ENCODE measurements at places on chromosomes 4 and X.
A peak's percentile ranks its signal among the peaks of the same experiment; 100 is the strongest.

DNA sequence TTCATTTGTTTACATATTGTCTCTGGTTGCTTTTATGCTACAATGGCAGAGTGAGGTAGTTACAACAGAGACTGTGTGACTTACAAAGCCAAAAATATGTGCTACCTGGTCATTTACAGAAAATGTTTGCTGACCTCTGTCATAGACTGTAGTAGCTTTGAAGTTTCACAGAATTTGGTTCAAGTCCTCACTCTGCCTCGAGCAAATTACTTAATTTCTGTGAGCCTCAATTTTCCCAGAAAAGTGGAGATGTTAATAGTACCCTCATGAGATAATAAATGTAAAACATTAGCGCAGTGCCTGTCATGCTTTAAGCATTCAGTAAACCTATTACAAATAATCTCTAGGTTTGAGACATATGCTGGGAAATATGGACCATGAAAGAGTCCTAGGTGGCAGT lies 18.4 kb upstream of the NRK start:
- DNase-seq = no peak

GRCh38 chrX:150536455-150537116 lies 31.8 kb upstream of the MTM1 start:
- peak; percentile 37 for DNase-seq

- DNase-seq = peak; percentile 12
These were observed 21.0 kb upstream of the TMSB15B start for GRCh38 chrX:103941201-103941975.

DNA sequence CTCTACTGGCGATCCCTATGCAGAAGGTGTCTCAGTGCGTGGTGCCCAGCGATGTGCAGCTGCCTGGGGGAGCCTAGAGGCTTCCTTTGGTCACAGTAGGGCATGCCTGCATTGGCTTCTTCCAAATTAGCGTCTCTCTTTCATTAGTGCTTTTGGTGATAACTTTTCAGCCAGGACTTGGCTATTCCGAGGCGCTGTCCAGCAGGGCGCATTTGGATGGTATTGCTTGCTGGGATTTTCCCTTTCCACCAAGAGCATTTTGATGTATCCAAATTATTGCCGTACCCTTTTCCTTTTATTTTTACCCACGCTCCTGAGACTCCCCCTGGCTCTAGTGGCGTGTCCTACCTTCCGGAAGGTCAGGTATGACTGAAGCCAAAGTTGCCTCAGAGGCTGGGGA lies 101.4 kb downstream of the SORCS2 start:
- DNase-seq = no peak

- DNase-seq = no peak
These were observed 22.6 kb upstream of the RBBP7 start for GRCh38 chrX:16892504-16893362.

GRCh38 chrX:123170546-123170945 lies 13.5 kb upstream of the GRIA3 start:
- no peak for DNase-seq

GRCh38 chrX:154748712-154749339 lies 2.1 kb downstream of the GAB3 start:
- peak; percentile 40 for DNase-seq

DNA sequence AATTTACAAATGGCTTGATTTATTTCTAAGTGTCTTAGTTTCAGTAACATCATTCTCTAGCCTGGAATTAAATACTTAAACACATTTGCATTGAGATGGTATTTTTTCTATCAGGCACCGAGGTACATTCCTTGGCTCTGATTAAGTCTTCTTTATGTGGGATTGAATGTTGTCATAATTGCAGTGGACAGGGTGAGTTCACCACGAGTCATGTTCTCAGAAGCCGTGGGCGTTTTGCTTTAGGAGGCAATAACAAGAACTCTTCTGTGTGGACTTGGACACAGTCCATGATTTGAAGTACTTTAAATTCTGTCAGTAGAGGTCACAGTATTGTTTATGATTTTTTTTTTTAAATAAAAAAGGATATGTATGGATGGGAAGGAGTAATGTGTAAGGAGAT lies 57.1 kb upstream of the EFHC2 start:
- DNase-seq = no peak

DNA sequence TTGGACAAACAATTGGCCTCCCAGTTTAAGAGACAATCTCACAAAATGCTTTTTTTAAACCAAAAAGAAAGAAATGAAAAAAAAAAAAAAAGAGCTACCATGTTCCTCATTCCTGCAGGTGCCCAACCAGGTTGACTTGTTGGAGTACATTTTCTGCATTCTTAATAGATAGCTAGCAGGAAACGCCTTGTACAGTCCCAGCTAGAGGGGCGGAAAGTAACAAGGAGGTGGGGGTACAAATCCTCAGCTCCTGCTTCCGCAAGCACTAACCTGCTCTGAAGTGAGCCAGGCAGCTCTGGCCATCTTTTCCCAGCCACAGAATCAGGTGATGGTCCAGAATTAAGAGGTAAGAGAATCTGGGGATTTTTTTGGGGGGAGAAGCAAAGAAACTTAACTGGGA lies at the start of gene VGLL1:
Gene VGLL1 (plus strand): TSS at position 265 of the 400 bp plus-strand sequence. CDS start 3,806 bp downstream, outside the sequence.
- DNase-seq = no peak

- no peak for DNase-seq
These were observed 73.5 kb downstream of the FAM47B start for GRCh38 chrX:35016051-35016450.

GRCh38 chr4:42865572-42866189 lies 26.8 kb upstream of the GRXCR1 start:
- DNase-seq = peak; percentile 6

- DNase-seq = no peak
These were observed 16.4 kb downstream of the TCEANC start for GRCh38 chrX:13669246-13669737.

DNA sequence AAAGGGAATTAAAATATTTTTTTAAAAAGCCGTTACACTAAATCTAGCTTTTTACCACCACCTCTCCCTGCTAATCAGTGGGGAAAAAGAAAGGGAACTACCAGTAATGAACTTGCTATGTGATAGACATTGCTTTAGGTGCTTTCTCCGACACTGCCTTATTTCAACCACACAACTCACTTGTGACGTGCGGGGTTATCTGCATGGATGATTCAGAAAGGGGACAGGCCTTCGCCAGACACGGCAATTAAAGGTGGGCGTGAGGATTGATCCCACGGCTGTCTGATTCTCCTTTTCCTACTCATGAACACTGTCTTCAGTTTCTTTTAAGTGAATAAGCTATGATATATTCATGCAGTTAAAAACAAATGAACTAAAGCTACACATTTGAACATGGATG lies 882 bp upstream of the CXCR3 start:
- no peak for DNase-seq

DNA sequence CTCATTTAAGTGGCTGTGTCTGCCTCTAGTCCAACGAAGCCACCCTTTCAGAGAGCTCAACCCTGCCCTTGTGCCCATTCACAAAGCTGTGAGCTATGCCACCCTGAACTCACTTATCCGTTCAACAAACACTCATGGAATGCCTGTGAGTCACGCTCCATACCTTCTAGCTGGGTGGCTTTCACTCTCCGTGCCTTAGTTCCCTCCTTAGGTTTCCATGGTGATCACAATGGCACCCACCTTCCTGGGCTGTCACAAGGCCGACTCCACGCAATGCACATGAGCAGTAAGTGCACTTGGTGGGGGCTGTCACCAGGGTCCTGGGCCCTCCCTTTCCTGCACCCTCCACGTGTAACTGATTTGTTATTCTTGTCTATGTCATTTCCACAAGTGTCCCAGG lies 37.2 kb upstream of the PPP2R2C start:
- DNase-seq = no peak

DNA sequence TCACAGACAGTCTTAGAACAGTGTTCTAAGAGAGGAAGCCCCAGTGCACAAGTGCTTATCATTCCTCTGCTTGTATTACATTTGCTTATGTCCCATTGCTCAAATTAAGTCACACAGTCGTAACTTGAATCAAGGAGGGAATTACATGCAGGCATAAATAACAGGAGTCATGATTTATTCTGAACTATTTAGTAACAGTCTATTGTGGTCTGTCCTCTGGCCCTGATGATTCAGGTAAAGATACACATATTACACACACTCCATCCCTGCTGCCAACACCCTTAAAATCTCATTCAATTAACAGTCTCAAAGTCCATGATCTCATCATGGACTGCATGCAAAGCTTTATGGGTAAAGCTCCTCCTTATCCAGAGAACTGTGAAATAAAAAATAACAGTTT lies 60.1 kb downstream of the GRIA2 start:
- DNase-seq = no peak

GRCh38 chrX:153723351-153724251 lies 586 bp downstream of the BCAP31 start:
- peak; percentile 55 for DNase-seq

- no peak for DNase-seq
These were observed 3.6 kb upstream of the EIF4E start for GRCh38 chr4:98932539-98932938.

DNA sequence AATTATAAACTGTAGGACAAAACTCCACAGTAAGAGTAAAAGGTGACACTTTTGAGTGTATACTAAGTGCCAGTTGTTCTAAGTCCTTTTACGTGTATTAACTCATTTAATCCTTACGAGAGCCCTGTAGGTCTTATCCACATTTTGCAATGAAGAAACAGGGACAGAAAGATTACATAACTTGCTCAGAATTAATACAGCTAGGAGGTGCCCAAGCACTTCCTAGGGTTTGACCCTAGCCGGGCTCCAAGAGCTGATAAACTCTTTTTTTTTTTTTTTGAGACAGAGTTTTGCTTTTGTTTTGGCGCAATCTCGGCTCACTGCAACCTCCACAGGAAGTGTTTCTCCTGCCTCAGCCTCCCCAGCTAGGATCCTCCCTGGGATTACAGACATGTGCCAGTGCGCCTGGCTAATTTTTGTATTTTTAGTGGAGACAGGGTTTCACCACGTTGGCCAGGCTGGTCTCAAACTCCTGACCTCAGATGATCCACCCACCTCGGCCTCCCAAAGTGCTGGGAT lies 110.4 kb downstream of the UBE2K start:
- DNase-seq = no peak

- DNase-seq = peak; percentile 38
These were observed 3.7 kb downstream of the TAF7L start for GRCh38 chrX:101287402-101287801.

- no peak for DNase-seq
These were observed 24.0 kb downstream of the PLRG1 start for GRCh38 chr4:154526151-154526550.

DNA sequence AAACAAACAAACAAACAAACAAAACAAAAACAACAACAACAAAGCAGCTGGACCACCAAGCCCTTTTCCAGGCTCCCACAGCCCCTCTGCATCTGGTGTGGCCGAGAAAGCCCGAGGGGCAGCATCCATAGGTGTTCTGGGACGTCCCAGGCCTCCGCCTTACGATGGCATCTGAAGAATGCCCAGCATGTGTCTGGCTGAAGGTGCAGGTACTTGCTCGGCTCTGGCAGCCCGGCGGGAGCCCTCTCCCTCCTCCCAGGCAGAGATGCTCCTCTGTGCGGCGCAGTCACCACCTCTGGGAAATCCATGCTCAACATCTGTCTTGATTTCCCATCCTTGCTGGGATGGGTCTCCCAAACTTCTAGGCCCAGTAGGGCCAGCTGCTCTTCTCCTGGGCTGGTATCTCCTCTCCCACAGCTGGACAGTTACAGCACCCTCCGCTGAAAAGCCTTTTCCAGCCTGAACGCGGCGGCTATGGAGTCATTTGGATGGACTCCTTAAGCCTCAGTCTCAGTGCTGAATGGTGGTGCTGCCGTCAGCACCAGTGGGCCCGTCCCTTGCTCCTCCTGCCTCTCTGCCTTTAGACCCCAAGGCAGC lies 4.3 kb downstream of the PSAPL1 start:
- no peak for DNase-seq

DNA sequence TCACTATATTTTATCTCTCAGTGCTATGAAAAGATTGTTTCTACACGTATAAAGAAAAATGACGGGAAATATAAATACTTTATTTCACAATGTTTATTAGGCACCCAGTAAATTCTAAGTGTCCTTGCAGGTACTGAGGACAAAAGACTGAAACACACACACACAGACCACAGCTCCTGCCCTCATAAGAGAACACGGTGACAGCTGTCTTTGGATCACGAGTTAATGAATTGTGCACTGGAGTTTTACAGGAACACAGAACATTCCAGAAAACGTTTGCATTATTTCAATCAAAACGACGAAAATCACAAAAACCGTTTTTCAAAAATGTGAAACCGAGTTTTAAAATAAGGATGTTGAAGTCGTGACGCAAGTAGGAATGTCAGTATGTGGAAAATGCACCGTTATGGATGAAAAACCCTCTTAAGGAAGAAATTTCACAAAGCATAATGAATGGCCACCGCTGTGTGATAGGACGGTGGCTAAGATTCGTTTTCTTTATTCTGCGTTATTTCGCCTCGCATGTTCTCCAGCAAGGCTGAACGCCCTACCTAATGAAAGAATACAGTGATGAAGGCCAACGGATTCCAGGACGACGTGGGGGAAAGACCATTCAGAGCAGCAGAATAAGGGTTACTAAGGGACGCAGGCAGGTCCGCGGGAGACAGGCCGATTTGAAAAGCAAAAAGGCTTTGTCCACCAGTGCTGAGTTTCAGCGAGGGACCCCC lies 24.2 kb downstream of the FAM156A start:
- no peak for DNase-seq

DNA sequence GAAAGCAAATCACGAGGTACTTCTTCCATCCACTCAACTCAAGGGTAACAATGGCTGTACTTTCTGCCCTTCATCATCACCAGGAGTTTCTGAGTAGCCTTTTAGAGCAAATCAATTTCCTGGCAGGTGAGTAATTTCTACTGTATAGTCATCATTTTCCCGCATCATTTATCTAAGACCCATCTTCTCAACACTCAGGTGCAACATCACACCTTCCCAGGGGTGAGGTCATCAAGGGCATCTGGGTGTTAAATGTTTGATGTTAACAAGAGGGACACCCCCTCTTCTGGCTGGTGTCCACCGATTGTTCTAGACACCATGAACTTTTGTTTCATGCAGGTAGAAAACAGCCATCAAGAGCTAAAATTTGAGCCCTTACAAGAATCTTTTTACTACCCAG lies 313.4 kb upstream of the MAGEB2 start:
- DNase-seq = no peak

DNA sequence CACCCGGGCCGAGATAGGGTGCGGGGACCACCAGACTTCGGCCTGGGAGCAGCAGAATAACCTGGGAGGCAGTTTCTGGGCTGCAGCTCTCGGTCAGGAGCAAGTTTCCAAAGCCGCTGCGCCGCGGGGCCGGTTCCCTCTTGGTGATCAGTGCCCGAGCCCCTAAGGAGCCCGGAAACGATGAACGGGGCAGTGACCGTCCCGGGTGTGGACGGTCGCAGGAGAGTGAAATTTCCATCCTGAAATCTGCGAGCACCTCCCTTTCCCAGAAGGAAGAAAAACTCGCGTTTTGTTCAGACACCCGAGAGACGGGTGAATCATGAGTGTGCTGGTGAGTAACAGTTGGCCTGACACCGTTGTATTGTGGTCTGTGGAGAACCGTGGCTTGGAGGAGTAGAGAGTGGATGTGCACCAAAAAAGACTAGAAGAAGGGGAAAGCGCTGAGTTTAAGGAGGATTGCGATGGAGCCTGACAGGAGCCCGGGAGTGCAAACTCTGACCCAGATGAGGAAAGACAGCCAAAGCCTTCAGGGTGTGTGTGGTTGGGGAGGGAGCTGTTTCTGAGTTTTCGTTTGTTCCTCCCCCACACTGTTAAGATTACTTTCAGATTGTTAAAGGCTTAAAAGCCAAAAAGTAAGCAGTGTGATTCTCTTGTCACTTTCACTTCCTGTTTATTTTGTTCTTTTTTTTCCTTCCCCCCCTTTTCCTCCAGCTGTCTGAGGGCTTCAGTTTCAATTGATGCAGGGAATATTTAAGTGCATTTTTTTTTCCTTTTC lies 828 bp downstream of the MCUB start:
- peak; percentile 28 for DNase-seq
